Pons (tissue), 1 donor: ENCODE measurements at places on chromosomes 1 and 21.

DNA sequence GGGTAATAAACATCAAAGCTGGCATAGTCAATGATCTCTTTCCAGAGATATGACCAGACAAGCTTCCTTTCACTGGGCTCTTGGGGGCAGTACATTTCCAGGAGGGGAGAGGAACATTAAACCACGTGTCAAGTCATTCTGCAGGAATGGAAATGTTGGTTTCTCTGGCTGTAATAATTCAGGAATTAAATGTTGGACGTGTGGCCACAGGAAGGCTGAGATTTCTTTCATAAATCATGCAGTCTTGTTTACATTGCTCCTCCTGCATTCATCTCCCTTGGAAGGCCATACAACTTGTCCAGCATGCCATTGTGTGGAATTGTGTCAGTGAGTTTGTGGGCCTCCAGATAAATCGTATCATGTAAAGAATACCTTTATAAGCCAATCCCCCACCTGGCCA lies 259.2 kb downstream of the ADGRL2 start:
- DNase-seq: no peak

- no peak for DNase-seq
Observed at GRCh38 chr1:178273707-178274410, 180.0 kb downstream of the RASAL2 start.

GRCh38 chr1:100076744-100077143 lies 56.0 kb downstream of the SASS6 start:
- no peak for DNase-seq

GRCh38 chr1:65084066-65084465 lies 63.9 kb upstream of the AK4 start:
- no peak for DNase-seq

- DNase-seq: no peak
Observed at GRCh38 chr1:151829352-151830046, 2.1 kb downstream of the RORC start.

- no peak for DNase-seq
Observed at GRCh38 chr1:209890641-209891330, 47.2 kb upstream of the SYT14 start.

DNA sequence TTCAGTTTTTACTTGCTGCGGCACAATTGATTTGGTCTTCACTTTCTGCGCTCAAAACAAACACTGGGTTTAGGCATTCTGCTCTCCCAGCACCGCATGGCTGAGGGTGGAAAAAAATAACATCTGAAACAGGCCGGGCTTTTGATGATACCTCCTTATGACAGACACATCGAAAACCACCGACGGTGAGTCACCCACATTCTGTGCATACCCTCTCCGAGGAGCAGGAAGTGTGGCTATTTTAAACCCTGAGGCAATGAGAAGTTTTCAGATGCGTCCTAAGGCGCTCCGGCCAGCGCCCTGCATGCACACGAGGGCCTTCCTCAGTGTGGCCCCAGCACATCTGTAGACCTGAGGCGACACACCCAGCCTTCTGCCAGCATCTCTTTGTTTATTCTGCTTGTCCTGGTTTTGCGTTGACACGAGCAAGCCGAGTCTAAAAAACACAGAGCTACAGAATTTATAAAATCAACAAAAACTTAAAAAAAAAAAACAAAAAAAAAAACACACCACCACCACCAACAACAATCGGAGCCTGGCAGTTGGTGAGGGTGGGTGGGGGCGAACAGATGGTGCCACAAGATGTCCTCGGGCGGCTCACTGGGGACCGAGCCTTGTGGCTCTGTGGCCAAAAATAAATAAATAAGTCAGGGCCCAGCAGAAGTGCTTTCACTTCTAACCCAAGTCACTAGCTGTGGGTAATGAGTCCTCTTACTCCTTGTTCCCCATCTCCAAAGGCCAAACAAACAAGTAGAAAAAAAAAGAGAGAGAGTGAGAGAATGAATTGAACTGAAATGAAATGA lies 162.6 kb upstream of the IRF2BP2 start:
- peak; percentile 69 for DNase-seq

GRCh38 chr1:67831850-67832513 lies 1.3 kb downstream of the GNG12 start:
- DNase-seq: peak; percentile 30

DNA sequence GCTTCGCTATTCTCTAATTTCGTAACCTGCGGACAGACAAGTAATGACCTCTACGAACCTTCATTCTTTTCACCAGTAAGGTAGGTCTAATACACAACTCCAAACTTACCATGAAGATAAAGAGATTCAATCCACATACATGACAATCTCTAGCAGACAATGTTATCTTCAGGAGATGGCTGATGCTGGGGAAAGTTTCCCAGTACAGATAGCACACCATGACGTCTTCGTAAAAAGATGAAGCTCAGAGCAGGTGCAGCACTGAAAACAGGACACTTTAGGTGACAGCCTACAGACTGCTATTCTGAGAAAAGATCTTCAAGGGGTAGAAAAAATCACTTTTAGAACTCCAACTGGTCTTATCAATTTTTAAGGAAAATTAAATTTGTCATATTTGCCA lies 41.3 kb downstream of the ZNF281 start:
- no peak for DNase-seq

DNA sequence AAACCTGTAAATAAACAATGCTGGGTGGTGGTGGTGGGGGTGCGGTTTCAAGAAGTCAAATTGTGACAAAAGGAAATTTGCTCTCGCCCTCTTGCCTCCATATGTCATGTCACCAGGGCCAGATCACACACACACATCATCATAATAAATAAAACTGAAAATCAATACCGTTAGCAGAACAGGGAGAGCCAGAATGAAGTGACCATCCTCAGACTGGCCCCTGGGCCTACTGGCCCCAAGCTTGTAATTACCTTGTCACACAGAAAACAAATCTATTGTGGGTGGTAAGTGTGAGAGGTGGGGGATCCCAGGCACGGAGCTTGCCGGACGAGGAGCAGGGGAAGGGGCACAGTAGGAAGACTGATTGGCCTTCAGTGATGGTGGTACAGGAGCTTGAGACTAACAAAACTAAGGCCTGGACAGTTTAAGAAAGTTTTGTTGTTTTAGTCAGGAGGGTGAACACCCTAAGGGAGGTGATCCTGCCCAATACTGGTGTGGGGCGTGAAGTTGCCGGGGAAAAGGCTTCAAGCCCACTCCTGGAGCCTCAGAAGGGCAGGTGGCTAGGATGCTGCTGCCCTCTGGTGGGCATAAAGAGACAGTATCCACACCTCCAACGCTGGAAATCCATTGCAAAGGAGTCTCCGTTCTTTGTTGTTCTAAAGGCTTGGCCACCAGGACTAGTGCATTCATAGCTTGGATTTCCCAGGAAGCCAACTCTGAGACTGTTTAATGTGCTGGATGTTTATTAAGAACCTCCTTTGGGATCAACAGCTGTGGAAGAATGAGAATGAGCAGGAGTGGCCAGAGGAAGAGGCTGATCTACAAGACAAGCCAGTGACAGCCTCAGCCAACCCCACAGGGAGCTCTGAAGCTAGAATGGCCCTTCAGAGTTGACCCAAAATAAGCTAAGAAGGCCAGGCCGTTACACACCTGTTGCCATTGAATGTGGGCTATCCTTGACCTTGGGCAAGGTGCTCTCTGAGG lies 8.1 kb upstream of the C1orf216 start:
- DNase-seq: peak; percentile 79

DNA sequence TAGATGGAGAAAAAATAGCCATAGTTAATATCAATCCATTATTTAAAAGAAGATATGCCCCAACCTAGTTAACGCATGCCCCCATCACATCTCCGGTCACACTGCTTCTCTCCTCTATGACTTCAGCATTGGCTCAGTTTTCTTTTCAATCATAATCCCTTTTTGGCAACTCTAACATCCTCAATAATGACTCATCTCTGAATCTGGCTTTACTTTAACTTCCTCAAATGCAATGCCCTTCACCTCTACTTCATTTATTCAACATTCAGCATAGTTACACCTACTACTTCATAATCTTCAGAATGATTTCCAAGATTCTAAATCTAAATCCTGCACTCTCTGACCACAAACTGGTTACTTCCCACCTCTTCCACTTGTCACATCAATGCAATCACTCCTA lies 417.3 kb downstream of the USH2A start:
- peak; percentile 46 for DNase-seq

DNA sequence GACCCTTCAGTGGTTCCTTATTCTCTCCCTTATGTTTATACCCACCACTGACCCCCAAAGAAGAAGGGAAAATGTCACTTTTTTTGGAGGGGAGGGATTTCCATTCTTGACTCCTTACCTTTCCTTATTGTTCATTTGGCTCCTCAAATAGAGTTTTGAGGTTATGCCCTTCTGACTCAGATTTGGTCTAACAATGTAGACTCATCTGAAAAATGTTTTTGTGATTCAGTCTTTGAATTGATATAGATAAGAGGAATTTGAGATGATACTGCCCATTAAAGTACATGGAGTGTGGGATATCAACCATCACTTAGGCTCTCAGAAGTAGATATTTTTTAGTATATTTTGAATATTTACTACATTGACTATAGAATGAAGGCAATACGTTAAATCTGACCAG lies 16.1 kb downstream of the USP1 start:
- DNase-seq: no peak

DNA sequence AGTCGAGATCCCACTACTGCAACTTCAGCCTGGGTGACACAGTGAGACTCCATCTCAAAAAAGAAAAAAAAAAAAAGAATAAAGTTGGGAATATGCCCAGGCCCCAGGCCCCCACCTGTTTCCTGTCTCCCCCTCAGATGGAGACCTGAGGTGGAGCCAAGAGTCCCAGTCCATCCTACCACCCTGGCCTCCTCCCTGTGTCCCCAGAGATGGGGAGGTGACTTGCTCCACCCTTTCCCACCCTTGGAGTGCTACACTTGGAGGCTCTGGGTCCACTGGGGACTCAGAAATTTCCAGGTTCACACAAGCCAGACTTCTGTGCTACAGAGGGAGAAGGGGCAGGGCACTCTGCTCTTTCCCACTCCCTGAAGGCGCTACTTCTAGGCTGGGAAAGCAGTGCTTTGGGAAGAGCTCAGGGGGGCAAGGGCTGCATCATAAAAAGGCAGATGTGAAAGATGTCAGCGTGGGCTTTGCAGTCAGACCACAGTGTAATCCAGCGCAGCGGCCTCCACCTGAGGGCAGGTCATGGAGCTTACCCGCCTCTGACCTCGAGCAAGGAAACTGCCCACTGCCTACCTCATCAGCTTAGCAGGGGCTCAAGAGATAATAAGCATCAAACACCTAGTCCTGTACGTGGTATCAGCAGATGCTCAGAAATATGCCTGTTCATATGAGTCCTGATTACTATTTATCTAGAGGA lies 13.4 kb downstream of the TMEM63A start:
- DNase-seq: no peak
